ENCODE measurements at places on chromosomes 4 and X.

- peak; percentile 9 for DNase-seq
Observed at GRCh38 chr4:159308566-159309340, 205.9 kb downstream of the RAPGEF2 start.

- no peak for DNase-seq
Observed at GRCh38 chr4:182642831-182643230, 274.4 kb downstream of the DCTD start.

- DNase-seq: no peak
Observed at GRCh38 chr4:184395971-184396391, 78.4 kb downstream of the IRF2 start.

- DNase-seq: no peak
Observed at GRCh38 chr4:8439914-8440491, 520 bp downstream of the ACOX3 start.

DNA sequence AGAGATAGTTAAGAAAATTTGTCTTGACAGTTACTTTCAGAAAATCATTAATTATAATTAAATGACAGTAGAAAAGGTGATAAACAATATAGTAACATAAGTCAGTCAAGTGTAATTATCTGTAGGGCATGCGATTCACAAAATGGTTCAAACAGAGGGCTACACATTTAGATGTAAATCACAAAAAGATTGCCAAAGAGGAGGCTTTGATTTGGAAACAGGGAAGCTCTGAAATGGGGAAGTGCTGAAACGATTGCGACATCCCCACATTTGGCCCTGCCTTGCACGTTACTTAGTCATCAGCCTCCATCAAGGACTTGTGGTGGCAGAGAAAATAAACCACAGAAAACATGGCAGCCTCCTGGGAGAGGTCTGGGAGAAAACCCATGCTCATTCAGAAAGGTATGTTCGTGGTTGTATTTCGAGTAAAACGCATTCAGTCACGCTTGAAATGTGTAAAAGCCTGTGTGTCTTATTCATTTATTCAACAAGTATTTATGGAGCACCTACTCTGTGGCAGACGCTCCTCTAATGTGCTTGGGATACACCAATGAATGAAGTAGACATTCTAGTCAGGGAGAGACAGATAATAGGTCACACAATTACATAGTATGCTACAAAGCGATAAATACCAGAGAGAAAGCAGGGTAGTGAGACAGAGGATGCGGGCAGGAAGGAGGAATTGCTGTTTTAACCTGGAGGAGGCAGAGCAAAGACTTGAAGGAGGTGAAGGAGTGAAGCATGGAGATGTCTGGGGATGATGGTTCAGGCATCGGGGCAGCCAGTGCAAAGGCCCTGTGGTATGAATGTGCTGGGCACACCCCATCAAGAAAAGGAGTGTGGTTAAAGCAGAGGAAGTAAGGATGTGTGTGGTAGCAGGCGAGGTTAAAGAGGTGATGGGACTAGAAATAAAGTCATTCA lies 7.8 kb downstream of the RBM47 start:
- peak; percentile 96 for DNase-seq

Data from BJ (cell line).